Neural crest cell (in vitro differentiated cells): ENCODE measurements at places on chromosomes 6 and 20.

DNA sequence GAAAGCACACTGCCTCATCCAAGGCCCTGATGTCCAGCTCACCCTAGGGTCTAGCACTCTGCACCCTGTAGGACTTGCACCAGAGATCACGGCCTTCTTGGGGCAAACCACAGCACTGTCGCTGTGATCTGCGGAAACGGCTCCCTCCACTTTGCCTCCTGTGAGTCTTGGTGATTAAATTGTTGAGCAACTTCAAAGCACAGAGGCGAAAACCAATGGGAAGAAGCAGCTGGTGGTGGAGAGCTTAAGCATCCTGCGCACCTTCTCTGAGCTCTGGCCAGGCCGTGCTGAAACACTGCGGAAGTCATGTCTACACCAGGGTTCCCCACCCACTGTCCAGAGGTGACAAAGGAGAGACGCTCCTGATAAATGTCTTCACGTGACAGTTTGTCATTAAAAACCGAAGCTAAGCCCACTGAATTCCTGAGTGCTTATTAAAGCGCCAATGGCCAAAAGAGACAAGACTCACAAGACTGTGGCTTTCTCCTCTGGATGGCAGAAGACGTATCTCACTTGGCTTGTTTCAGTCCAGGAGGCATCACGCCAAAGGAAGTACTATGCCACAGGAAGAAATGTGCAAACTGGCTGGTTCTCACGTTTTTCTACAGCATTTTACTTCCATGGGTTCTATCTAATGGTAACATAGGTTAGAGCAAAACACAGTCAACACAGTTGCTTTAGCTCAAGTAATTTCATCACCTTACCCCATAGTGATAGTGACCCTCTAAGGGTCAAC lies 3.1 kb downstream of the RAMACL start:
- H3K4me1 ChIP-seq: peaks cover 5% of the 10 kb centered on the region
- no peaks in the 10 kb centered on the region for H3K27me3 ChIP-seq
- no peak overlapping the region for H3K4me3 ChIP-seq
- no peak overlapping the region for H3K27ac ChIP-seq

DNA sequence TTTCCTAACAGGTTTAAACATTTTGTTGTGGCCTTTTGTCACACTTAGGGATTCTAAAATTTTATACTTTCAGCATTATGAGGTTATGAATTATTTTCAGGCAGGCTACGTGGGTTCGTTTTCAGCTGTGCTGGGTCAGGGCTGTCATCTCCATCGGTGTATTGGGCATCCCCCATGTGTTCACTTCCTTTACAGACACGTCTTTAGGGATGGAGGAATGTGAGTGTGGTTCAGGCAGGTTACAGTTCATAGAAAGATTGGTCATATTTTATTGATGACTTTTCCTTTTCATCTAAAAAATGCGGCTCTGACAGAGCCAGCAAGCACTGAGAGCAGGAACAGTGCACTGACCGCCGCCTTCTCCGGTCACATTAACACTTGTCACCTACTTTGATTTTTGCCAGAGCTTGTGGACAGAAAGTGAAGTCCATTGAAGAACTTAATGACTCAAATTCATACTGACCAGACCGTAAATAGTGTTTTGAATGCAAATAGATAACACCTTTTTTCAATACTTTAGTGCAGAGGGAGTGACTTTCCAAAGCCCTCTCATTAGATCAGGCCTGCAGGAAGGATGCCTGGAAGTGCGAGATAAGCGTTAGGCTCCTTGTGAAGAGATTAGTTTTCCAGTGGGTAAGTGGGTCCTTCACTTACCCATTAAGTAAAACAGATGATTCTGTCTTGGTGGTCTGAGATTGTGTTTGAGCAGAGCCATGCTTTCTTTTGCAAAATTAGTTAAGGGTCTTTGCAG lies 113.1 kb downstream of the TIAM2 start:
- no peak overlapping the region for H3K4me3 ChIP-seq
- no peak for DNase-seq
- H3K27ac ChIP-seq: peak overlapping the region; percentile 39
- H3K27me3 ChIP-seq: no peaks in the 10 kb centered on the region

DNA sequence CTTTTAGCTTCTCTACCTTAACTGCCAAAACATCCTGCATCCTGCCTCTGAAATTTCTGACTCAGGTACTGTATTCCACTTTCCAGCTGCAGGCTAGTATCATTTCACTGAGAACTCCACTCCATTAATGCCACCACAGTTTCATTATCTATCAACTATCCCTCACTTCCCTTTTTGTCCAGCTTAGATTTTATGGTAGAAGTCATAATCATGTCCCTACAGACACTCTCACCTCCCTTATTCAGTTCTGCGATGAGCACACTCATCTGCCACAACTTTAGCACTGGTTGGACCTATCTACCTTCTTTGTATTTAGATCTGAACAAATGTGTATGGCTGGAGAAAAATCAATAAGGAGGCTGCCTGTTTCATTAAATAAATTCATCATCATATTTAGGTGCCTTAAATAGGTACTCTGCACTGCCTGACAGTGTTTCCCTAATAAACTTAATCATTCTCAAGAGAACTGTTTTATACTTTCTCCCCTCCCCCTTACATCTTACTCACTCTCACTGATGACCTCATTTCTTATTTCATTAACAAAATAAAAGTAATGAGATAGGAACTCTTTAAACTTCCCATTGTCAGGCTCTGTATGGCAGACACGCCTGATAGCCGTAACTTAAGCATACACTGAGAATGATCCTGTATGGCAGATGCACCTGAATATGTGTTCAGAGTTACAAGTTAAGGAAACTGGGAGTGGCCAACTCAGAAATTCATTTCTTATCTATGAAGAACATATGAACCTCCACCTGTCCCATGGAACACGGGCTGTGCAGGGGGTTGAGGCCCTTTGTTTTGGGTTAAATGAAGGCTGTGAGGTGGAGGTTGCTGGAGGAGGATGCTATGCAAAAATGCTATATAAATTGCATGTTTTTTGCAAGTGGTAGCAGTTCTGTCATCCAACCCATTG lies 95.3 kb upstream of the MAN1A1 start:
- no peak for DNase-seq
- H3K4me1 ChIP-seq: peaks cover 12% of the 10 kb centered on the region
- no peak overlapping the region for H3K4me3 ChIP-seq
- no peak overlapping the region for H3K27ac ChIP-seq
- no peaks in the 10 kb centered on the region for H3K27me3 ChIP-seq

GRCh38 chr20:10864076-10864672 lies 190.4 kb upstream of the JAG1 start:
- DNase-seq: no peak
- peak overlapping the region; percentile 58 for H3K27ac ChIP-seq
- no peaks in the 10 kb centered on the region for H3K4me1 ChIP-seq
- no peaks in the 10 kb centered on the region for H3K27me3 ChIP-seq

DNA sequence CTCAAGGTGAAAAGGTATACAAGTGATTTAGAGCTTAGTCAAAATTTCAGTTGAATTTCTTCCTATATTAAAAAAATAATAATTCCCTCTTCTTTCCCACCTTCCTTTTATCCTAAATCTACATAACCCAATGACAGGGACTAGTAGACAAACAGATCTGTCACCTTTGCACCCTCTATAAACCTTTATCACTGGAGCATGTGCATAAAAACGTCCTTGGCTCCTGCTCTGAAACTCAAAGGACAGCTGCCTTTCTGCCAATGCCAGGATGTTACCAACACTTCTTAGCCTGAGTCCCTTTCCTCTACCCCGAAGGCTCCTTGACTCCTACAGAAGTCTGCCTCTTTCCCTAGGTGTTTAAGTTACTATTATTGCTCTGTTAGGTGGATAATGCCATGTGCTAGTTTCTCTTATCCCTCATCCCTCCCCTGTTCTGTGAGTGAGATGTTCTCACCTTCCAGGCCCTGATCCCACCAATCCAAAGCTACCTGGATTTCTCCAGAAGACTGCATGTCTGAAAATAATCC lies 4.3 kb downstream of the CLVS2 start:
- no peak for DNase-seq
- H3K4me1 ChIP-seq: peaks cover 7% of the 10 kb centered on the region
- H3K36me3 ChIP-seq: no peaks in the 10 kb centered on the region
- H3K27ac ChIP-seq: no peak overlapping the region
- H3K27me3 ChIP-seq: peaks cover 92% of the 10 kb centered on the region

DNA sequence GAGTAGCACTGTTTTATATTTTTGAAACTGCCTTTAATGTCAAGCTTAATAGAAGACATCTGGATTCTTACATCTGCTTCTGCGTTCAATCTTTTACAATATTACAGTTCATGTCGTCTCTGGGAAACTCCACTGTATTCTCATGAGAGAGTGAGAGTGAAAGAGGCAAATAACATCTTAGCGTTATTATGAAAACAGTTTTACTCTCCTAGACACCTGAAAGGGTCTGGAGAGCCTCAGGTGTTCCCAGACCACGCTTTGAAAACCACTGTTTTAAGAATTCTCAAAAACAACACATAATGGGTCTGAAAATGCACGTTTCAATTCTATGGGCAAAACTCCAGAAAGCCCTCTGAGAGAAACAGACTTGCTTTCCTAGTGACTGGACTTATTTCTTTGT lies 63.3 kb downstream of the ARHGAP18 start:
- DNase-seq: no peak
- no peaks in the 10 kb centered on the region for H3K27me3 ChIP-seq
- peaks cover 23% of the 10 kb centered on the region for H3K4me1 ChIP-seq
- no peak overlapping the region for H3K27ac ChIP-seq

DNA sequence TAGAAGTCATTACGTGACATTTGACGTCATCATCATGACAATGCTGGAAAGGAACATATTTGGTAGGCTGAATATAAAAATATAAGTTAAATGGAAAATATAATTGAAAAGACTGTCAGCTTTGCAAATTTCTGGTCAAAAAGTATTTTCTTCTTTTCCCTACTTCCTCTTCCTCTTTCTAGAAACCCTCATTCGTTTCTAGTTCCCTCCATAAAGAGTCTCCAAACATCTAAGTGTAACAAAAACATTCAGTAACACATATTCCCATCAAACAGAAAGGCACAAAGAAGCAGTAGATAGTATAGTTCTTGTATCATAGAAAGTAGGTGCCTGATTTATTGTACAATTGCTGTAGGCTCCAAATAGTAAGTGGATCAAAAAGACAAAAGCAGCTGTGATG lies 150.8 kb upstream of the FAM83B start:
- DNase-seq: no peak
- peaks cover 8% of the 10 kb centered on the region for H3K4me1 ChIP-seq
- H3K4me3 ChIP-seq: no peak overlapping the region
- no peak overlapping the region for H3K27ac ChIP-seq
- no peaks in the 10 kb centered on the region for H3K27me3 ChIP-seq

DNA sequence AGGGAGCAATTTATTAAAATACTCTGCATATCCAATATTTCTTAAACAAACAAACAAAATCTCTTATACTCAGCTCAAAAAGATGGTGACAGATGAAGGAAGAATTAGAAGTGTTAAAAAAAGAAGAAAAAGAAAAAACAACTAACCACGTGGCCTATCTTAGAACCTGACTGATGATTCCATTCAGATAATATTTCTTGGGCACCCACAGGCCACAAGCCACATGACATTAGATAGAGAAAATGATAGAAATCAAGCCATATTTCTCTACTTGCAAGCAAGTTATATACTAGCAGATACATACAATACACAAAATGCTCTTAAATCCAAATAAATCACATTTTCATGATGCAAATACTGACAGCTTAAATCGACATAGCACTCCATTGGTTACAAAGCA lies 14.5 kb upstream of the RAMACL start:
- DNase-seq: no peak
- H3K36me3 ChIP-seq: peaks cover 22% of the 10 kb centered on the region
- H3K4me3 ChIP-seq: no peak overlapping the region
- H3K27me3 ChIP-seq: no peaks in the 10 kb centered on the region
- peaks cover 31% of the 10 kb centered on the region for H3K4me1 ChIP-seq
- no peak overlapping the region for H3K27ac ChIP-seq

DNA sequence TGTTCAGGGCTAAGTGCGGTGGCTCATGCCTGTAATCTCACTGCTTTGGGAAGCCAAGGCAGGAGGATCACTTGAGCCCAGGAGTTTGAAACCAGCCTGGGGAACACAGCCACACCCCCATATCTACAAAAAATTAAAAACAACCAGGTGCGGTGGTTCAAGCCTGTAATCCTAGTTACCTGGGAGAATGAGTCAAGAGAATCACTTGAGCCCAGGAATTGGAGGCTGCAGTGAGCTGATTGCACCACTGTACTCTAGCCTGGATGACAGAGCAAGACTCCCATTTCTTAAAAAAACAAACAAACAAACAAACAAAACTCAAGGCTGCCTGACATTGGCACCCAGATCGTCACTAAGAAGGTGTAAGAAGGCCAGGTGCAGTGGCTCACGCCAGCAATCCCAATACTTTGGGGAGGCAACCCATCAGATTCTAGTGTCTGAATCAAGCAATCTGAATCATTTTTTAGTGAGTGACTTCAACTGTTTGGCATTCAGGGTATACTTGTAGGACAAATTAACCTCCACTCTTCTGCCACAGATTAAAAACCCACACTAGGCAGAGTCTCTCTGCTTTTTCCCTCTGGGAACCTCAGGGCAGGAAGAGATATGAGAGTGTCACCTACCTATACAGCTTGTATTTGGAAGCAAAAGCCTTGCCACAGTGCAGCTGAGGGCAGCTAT lies 6.1 kb downstream of the PLAGL2 start:
- H3K27ac ChIP-seq: no peak overlapping the region
- H3K36me3 ChIP-seq: peaks cover 14% of the 10 kb centered on the region
- peaks cover 39% of the 10 kb centered on the region for H3K4me1 ChIP-seq
- no peaks in the 10 kb centered on the region for H3K27me3 ChIP-seq
- DNase-seq: no peak
- H3K4me3 ChIP-seq: no peak overlapping the region

- peak overlapping the region; percentile 99 for H3K27ac ChIP-seq
- peak overlapping the region; percentile 100 for H3K4me3 ChIP-seq
- H3K4me1 ChIP-seq: peaks cover 40% of the 10 kb centered on the region
- H3K27me3 ChIP-seq: no peaks in the 10 kb centered on the region
These were observed 716 bp downstream of the SHPRH start for GRCh38 chr6:145963216-145964068.

GRCh38 chr6:115456848-115457247 lies 603.8 kb downstream of the FRK start:
- H3K36me3 ChIP-seq: no peaks in the 10 kb centered on the region
- no peaks in the 10 kb centered on the region for H3K27me3 ChIP-seq
- no peaks in the 10 kb centered on the region for H3K4me1 ChIP-seq
- no peak overlapping the region for H3K4me3 ChIP-seq

DNA sequence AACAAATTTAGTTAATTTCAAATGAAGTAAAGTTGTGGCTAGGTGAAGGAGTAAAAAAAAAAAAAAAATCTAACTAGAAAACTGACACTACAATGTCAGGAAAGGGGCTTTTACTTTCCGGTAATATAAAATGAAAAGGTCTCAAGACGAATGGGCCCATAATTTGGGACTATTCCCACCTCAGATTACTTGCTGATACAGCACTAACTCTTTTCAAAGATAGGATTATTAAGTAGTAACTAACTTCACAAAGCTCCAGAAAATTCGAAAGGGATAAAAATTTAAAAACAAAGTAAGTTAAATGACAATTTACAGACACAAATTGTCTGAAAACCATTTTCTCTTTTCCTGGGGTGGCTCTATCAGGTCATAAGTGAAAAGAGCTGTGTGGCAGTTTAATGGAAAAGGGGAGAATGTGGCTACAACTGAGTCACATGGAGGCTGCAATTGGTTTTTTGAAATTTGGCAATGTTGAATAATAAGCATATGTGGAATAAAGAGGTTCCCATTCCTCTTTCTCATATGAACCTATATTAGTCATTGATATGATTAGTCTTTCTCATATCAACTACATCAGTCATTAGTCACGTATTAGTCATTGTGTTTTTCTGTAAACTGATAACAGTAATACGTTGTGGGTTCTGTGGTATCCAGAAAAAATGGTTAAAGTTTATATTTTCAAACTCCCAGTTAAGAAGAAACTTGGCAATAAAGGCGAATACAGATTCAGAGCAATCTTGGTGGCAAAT lies 78.0 kb downstream of the RWDD2A start:
- H3K27me3 ChIP-seq: no peaks in the 10 kb centered on the region
- no peak overlapping the region for H3K27ac ChIP-seq
- no peak for DNase-seq
- H3K4me1 ChIP-seq: no peaks in the 10 kb centered on the region
- no peaks in the 10 kb centered on the region for H3K36me3 ChIP-seq
